ENCODE measurements at places on chromosomes 11 and 22.

DNA sequence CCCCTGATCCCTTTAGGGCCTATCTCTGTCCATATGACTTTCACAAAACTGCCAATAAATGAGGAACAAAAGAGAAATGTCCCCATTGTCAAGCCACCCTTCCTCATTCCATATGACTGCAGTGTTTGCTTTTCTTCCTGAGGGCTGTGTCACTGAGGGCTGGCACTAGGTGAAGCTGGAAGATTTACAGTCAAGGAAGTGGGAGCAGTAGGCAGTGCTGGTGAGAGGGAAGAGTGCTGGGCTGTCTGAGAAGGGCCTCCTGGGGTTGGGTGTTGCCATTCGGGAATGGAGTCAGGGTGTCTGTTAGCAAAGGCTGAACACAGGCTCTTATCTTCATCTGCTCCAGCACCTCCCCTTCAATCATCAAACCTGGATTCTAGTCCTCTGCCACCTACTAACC, 30.9 kb downstream of the INSC start:
- no peak for DNase-seq

GRCh38 chr11:75562048-75562835, at the start of gene SERPINH1:
Gene SERPINH1, plus strand, starts transcription at chr11:75562253. Its CDS starts 4,097 bp downstream, at chr11:75566350.
- peak; percentile 89 for DNase-seq

GRCh38 chr11:113400631-113401230, 13.2 kb downstream of the ANKK1 start:
- no peak for DNase-seq

DNA sequence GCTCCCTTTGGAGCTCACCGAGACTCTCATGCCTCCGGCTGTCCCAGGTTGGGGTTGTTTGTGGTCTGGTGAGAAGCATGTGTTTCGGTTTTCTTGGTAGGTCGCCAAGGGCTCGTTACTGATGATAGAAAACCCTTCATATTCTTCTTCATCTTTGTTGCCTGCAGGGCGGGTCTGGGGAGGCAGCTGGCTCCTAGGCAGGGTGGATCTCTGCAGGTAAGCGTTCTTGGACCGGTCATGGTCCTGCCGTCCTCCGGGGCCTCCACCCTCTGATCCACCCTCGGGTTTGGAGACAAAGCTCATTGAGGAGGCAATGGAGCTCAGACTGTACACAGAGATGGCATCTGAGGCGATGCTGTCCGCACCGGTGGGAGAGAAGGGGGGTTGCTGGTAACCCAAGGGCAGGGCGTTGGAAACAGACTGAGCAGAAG, 64.3 kb upstream of the PITPNB start:
- no peak for DNase-seq

DNA sequence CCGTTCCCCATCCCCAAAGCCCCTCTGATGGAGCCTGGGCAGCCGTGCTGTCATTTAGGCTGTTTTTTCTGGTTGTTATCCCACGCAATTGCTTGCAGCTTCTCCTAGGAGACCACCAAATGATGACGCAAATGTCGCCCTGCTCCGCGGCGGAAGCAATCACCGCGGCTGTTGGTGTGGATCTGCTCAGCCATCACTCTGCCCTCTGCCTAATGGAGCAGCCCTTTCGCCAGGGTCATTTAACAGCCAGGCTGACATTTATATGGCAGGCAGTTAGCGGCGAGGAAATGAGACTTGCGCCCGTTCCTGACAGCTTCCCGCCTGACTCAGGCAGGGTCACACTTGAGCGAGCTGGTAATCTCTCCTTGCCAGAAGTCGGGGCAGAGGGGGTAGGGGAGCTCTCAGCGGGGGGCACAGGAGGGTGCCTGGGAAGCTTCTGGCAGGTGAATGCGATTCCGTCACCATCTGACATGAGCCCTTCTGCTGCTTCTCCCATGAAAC, 97.9 kb upstream of the RTL6 start:
- DNase-seq: no peak

GRCh38 chr11:126898802-126899201, 101.8 kb downstream of the KIRREL3 start:
- DNase-seq: no peak

- DNase-seq: no peak
These were observed 103.4 kb downstream of the NAV2 start for GRCh38 chr11:19816040-19816439.

- DNase-seq: no peak
These were observed 453.4 kb downstream of the NTM start for GRCh38 chr11:131823772-131824171.

- DNase-seq: no peak
These were observed 80.3 kb downstream of the BTBD10 start for GRCh38 chr11:13382751-13383150.

- DNase-seq: peak; percentile 95
These were observed at the start of gene SPINDOC for GRCh38 chr11:63813035-63813562. Gene SPINDOC, plus strand, starts transcription at chr11:63813456. Its CDS starts 231 bp downstream, at chr11:63813687.

GRCh38 chr11:46063138-46063537, 58.1 kb downstream of the PHF21A start:
- DNase-seq: no peak

DNA sequence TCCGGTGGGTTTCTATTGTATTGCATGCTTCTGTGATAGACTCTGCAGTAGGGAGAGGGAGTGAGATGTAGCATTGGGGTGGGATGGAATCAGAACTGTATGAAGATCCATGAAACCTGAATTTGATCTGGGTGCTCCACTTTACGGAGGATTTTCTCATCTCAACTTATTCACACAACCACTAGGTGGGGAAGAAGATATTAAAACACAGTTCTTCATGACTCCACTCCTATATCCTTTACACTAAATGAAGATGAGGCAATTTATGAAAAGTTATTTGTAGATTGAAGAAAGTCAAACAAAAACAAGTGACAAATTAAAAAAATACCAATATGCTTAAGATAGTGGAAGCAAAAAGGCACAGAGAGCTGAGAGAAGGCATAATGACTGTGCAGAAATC, 92.6 kb upstream of the PDGFD start:
- DNase-seq: no peak

DNA sequence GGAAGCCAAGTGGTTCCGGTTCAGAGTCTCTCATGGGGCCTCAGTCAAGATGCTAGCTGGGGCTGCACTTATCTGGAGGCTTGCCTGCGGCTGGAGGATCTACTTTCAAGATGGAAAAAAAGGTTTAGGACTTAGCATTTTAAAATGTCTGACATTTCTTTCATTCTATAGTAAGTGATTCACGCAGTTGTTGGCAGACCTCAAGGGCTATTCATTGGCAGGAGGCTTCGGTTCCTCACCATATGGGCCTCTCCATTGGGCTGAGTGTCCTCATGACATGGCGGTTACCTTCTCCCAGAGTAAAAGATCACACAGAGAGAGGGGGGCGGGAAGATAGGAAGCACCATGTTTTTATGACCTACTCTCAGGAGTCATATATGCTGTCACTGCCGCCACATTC, 298.0 kb upstream of the PLET1 start:
- DNase-seq: no peak

DNA sequence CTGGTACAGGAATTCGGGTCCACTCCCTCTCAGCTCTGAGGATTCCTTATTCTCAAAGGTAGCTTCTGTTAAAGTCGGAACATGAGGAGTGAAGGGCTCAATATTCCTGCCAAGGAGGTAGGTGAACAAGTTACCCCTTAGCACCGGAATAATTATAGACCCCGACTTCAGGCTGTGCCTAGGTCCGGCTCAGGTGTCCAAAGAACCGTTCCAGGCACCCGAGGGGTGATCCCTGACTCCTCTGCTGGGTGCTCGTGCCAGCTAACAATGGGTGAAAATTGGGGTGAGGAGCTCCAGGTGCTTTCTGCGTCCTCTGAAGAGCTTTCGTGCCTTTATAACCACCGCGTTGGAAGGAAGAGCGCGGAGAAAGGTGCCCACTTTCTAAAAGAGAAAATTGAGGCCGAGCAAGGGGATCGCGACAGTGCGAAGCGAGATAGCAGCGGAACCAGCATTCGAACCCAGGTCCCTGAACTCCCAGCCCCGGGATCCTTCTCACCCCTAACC, 393 bp downstream of the CYB561A3 start:
- DNase-seq: no peak

Data from GM12891 (cell line).